ENCODE measurements at places on chromosomes 12 and 14.
A peak's percentile ranks its signal among the peaks of the same experiment; 100 is the strongest.

GRCh38 chr12:72214163-72214562, 58.0 kb upstream of the TRHDE start:
- no peak for DNase-seq

GRCh38 chr12:3670083-3670620, 82.8 kb downstream of the CRACR2A start:
- no peak for DNase-seq

DNA sequence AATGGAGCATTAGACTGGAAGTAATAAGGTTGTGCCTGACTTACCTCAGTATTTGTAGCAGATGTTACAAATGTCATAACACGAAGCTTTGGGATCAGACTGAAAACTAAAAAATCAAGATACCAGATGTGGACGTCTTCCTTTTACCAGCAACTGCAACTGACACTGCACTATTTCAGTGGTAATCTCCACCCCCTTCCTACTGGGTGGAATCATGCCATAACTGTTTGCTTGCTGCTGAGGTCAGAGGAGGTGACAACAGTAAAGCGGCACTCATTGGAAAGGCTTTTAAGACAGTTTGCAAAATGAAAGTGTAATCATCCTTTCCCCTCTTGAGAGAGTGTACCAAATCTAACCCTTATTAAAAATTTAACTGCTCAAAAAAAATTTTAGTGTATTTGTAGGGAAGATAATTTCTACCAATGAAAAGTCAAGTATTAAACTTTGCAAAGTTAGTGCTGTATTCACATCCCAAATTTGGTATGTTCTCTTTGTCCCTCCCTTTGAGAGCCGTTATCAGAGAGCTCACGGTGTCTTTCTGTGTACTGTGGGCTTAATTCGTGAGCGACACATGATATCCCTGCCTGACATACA, 420.7 kb downstream of the NPAS3 start:
- DNase-seq: no peak

DNA sequence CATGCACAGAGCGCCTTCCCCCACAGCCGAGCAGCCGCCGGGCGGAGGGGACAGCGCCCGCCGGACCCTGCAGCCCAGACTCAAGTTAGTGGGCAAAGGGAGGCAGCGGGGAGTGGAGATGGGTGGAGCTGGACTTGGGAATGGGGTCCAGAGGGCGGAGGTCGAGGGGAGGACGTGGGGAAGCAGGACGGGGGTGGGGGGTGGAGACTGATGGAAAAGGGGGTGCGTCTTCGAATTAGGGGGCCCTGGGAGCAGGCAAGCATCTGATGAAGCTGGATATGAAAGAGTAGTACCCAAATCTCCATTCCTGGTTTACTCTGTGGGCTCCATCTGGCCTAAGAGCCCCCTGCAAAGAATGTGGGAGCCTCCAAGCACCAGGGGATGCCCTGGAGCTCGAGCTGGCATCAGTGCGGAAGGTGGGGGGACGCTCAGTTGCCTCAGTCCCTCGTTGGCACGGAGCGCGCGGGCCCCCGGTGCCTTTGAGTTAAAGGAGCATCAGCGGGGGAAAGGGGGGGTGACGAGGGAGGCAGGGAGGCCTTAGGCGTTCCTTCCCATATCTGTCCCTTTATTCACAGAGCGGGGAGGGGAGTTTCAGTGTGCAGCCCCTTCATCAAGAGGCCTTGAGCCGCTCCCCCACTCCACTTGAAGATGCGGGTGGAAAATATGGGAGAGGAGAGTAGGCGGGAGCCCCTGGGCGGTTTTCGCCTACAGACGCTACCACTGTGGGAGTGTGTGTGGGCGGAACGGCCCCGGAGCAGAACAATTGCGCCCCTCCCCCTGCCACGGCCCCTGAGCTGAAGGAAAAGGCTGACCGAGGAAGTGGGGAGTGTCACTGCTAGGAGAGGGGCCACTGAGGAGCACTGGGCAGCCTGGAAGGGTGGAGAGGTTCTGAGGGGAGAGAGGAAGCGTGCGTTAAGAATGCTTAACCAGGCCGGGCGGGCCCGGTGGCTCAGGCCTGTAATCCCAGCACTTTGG, 644 bp downstream of the NAB2 start:
- peak; percentile 58 for DNase-seq

DNA sequence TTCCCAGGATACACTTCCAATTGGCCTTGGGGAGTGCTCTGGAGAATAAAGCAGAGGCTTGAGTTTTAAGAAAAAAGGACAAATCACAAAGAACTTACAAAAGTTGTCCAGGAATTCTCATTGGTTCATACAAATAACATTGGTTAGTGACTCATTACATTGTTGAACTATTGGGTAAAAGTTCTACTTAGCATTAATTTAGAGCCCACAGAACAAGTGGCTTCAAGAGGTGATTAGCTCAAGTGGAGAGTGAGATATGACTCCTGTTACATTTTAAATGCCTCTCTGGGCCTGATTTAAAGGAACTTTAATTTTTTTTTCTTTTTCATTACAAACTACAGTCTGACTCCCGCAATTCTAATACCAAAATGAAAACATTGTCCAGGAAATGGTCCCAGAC, 72.9 kb downstream of the ASCL4 start:
- DNase-seq: no peak

GRCh38 chr12:42309996-42310395, 15.9 kb downstream of the ZCRB1 start:
- no peak for DNase-seq

Data from stimulated activated CD4-positive, alpha-beta T cell treated with anti-CD3 and anti-CD28 coated beads, Interleukin-12 subunit alpha, Interleukin-12 subunit beta, amount 100 ng/mL, for 4 hours (primary cell).